Activated T-helper 2 cell treated with anti-CD3 and anti-CD28 coated beads, Interferon-gamma antibody, Interleukin-2, Interleukin-4, amounts not matched to agents 10 μg/mL and 5 μg/mL and 100 μg/mL, durations not matched to agents 14 hours and 24 hours and 36 hours (primary cell): ENCODE measurements at places on chromosomes 3 and 15. TPM values are rescaled to one million over a fixed set of nuclear protein-coding genes. Genes with fewer than 3 reads are reported as not detected.

Gene MLF1
- total RNA-seq: 2.2 and 3.4 TPM in 2 replicates

Gene C3orf70
- 0.05 and 0.07 TPM in 2 replicates for total RNA-seq

Gene NMNAT3
- total RNA-seq: 0.43 and 1.3 TPM in 2 replicates

Gene LSG1
- total RNA-seq: 52.8 and 53.6 TPM in 2 replicates

Gene EIF1B
- total RNA-seq: 42.3 and 48.1 TPM in 2 replicates

Gene KIF15
- 28.5 and 28.7 TPM in 2 replicates for total RNA-seq

Gene PODXL2
- total RNA-seq: 3.5 and 3.9 TPM in 2 replicates

Gene RPP14
- 21.8 and 23.8 TPM in 2 replicates for total RNA-seq

Gene ZBTB11
- total RNA-seq: 27.5 and 29.6 TPM in 2 replicates

Gene LINGO1
- not detected in 2 replicates for total RNA-seq

Gene SMCO1
- total RNA-seq: not detected in 2 replicates

Gene NPTN
- total RNA-seq: 69.3 and 76.6 TPM in 2 replicates

Gene SLC28A1
- not detected in 2 replicates for total RNA-seq

Gene PTPRG
- total RNA-seq: 5.1 and 5.3 TPM in 2 replicates

Gene POTEB
- not detected in 2 replicates for total RNA-seq

Gene ATP13A4
- total RNA-seq: 0.74 and 2.3 TPM in 2 replicates

Gene GNB4
- 12.0 and 13.9 TPM in 2 replicates for total RNA-seq

Gene LRRC31
- 0.07 TPM in 1 of 2 replicates, not detected in the other for total RNA-seq

Gene TM4SF4
- not detected in 2 replicates for total RNA-seq

Gene GOLGA8T
- not detected in 2 replicates for total RNA-seq

Gene TMCO5A
- total RNA-seq: not detected in 2 replicates

Gene RARRES1
- 0.21 and 0.64 TPM in 2 replicates for total RNA-seq

Gene CCDC39
- total RNA-seq: not detected in 2 replicates

Gene NRG4
- not detected in 2 replicates for total RNA-seq

Gene KCNAB1
- not detected in 2 replicates for total RNA-seq

Gene ZIC1
- total RNA-seq: not detected in 2 replicates

Gene CNTN4
- total RNA-seq: not detected in 2 replicates

Gene TNIK
- 39.9 and 44.0 TPM in 2 replicates for total RNA-seq

Gene ANKUB1
- not detected in 2 replicates for total RNA-seq

Gene OSTN
- total RNA-seq: not detected in 2 replicates

Gene AGTR1
- not detected in 2 replicates for total RNA-seq

Gene TM6SF1
- total RNA-seq: 1.7 and 3.3 TPM in 2 replicates

Gene MUC20
- total RNA-seq: 3.9 and 5.0 TPM in 2 replicates

Gene CX3CR1
- total RNA-seq: 0.48 and 0.52 TPM in 2 replicates

Gene SNX22
- total RNA-seq: 0.98 and 1.4 TPM in 2 replicates

Gene GOLGA8H
- 0.37 and 0.76 TPM in 2 replicates for total RNA-seq

Gene ZNF660
- 0.07 and 0.32 TPM in 2 replicates for total RNA-seq

Gene FRMD4B
- total RNA-seq: 75.1 and 78.0 TPM in 2 replicates

Gene RBM6
- 99.2 and 104 TPM in 2 replicates for total RNA-seq

Gene SAMMSON
- total RNA-seq: not detected in 2 replicates

Gene FAM81A
- total RNA-seq: 0.69 and 1.1 TPM in 2 replicates

Gene THPO
- not detected in 2 replicates for total RNA-seq

Gene CCDC191
- 0.68 and 0.76 TPM in 2 replicates for total RNA-seq

Gene CPN2
- total RNA-seq: not detected in 2 replicates

Gene RBP2
- total RNA-seq: not detected in 2 replicates

Gene HYAL1
- total RNA-seq: 0.23 and 0.59 TPM in 2 replicates

Gene XPC
- total RNA-seq: 31.4 and 33.2 TPM in 2 replicates

Gene RAD51
- total RNA-seq: 51.4 and 53.8 TPM in 2 replicates

Gene CILP
- 0.05 TPM in 1 of 2 replicates, not detected in the other for total RNA-seq
